ENCODE measurements at places on chromosomes 13 and 19.

DNA sequence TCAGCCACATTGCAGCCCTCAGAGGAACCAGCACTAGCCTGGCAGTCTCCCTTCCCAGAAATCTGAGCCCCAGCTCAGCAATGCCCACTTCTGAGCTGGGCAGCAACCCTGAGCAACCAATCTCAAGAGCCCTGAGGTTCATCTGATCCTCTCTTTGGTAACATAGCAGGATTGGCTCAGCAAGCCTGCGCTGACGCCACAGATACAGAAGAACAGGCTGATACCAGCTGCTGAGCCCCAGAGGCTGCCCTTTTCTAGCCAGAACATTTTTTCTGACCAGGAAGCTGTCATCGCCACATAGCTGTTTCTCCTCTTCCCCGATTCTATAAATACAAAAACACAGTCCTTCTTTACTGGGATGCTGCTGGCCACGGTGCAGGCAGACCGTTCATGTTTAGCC, 59.8 kb downstream of the TRPM4 start:
- DNase-seq, result no peak

DNA sequence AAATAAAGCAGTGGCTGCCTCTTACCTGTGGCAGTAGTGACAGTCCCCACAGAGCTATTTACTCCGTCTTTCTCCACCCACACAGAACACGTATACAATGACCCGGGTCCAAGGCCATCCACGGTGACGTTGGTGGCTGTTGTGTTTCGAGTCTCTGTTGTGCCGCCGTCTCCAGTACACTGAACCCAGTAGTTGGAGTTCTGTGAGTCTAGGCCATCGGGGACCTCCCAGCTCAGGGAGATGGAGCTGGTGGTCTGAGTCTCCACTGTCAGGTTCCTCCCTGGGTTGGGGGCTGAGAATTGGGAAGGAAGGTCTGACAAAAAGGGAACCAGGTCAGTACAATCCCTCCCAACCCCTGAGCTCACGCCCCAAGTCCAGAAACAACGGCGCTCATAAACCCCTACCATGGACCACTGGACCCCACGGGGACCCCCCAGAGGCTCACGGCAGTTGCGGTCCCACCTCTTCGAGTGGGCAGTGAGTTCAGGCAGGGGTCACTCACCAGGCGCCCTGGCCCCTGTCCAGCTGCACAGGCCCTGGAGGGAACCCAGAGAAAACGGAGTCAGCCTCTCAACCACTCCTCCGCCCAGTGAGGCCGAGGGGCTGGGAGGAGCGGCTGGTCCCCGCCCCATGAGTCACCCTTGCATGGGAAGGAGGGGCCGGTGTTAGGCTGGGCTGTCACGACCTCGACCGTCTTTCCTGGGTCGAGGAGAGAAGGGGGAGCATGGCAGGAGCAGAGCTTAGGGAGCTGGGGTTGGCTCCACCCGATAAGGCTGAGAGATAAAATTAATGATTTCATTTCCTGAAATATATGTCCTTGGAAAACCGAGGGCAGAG, 2.4 kb downstream of the PTPRH start:
- no peak for DNase-seq

- DNase-seq, result no peak
These were observed 445.5 kb upstream of the SGCG start for GRCh38 chr13:22735011-22735995.

GRCh38 chr19:37706052-37706605, 13.4 kb downstream of the ZNF607 start:
- DNase-seq, result no peak

GRCh38 chr13:102028206-102028605, 373.6 kb downstream of the FGF14 start:
- DNase-seq, result no peak

- no peak for DNase-seq
These were observed 1516.2 kb upstream of the PCDH20 start for GRCh38 chr13:62931853-62932252.

DNA sequence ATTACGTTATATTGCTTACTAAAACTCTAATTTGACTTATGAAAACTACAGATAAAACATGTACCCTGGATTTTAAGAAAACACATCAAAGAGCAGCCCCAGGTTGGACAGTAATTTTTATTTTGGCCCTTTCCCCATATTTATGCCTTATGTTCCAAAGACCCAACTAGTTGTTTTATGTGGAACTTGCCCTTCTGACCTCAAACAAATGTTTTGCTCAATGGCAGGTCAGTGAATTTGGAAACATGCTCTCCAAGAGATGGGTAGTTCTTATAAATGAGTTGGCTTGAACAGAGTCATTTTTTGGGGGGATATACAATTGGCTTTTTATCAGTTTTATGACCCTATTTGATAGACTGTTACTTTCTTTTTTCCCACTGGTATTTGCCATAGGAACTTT, 360.0 kb downstream of the HS6ST3 start:
- no peak for DNase-seq

- DNase-seq, result no peak
These were observed 152.1 kb downstream of the POSTN start for GRCh38 chr13:37446503-37446902.

- DNase-seq, result no peak
These were observed 20.3 kb downstream of the TNFSF9 start for GRCh38 chr19:6551091-6551490.

GRCh38 chr13:21511849-21512248, 52.7 kb upstream of the ZDHHC20 start:
- DNase-seq, result no peak

DNA sequence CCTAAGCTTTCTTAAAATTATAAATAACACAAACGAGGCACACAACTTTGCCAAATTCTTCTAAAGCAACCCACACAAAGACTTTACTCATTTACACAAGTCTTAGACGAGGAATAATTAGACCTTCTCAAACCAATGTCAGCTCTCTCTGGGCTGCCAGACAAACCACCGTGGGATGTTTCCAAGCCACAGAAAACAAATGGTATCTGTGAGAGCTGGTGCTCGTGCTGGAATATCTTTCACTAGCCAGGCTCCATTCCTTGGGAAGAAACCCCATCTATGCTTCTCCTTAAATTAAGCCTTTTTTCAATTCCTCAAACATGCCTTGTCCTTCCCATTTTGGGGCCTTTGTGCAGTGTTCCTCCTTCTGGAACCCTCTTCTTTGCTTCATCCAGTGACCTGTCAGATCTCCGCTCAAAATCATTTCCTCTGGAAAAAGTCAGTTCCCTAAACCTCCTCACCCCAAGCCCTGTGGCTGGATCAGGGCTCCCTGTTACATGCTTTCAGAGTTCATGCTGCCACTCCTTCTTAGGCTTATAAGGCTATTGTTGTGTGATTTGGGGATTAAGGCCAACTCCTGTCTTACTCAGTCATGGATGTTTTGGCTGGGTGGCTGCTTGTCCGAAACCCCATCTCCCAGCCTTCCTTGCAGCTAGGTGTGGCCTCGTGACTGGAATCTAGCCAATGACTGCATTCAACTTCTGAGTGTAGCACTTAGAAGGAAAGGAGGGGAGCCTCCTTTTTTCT, 64.2 kb upstream of the GTF2F2 start:
- DNase-seq, result no peak

GRCh38 chr13:49597043-49597641, 11.8 kb upstream of the RCBTB1 start:
- no peak for DNase-seq

DNA sequence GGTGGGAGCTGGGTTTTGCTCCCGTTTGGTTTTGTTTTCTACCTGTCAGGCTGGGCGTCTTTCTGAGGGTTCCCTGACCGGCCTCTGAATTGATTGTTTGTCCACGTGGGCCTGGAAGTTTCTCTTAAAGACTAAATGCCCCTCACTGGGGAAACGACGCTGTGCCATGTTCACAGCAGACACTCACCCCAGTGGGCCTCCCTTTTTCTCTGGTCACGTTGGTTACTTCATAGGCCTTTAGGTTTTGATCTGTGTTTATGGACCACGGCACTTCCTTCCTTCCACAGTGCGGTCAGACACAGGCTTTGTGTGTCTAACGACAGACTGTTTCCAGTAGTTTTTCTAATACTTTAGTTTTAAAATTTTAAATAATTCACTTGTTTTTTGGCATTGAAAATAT, 20.1 kb upstream of the NDUFS7 start:
- DNase-seq, result no peak

DNA sequence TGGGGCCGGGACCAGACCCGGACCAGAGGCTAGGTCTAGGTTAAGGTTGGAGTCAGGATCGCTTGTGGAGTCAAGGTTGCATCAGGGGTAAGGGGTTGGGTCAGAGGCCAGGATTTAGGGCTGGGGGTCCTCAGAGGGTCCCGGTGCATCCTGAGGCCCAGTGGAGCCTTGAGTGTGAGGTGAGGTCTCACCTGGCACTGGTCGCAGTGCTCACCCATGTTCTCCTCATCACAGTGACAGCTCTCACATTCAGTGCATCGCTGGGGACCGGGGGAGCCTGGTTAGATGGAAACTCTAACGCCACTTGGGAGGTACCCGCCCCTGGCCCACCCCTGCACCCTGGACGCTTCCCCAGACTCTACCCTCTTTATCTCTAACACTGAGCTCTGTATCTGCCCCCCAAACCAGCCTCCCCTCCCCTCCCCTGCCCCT, 3.1 kb downstream of the HRC start:
- DNase-seq, result no peak
